ENCODE measurements at places on chromosomes 2 and 18.

DNA sequence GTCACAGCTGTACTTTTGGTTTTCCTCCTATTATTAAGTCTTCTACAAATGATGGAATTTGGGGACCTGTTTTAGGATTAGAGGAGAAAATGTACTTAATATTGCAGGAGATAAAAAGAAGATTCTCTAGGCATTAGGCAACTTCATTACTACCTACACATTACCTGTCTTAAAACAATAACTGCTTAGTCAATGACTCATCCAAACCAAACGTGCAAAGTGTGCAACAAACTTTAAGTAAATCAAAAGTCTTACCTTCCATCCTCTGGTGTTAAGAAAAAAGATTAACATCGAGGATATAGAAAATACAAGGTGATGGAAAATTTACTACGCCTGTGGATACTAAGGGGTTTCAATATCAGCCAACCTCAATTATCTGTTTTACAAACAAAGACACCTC lies 285.3 kb upstream of the KYNU start:
- no peak for DNase-seq

- DNase-seq = no peak
Observed at GRCh38 chr2:148670773-148671172, 26.2 kb downstream of the EPC2 start.

GRCh38 chr18:63700501-63700900 lies 2.3 kb upstream of the SERPINB11 start:
- DNase-seq = no peak

GRCh38 chr2:120368086-120368485 lies 22.1 kb downstream of the INHBB start:
- DNase-seq = no peak

GRCh38 chr18:24964216-24964615 lies 387.8 kb downstream of the ZNF521 start:
- no peak for DNase-seq

DNA sequence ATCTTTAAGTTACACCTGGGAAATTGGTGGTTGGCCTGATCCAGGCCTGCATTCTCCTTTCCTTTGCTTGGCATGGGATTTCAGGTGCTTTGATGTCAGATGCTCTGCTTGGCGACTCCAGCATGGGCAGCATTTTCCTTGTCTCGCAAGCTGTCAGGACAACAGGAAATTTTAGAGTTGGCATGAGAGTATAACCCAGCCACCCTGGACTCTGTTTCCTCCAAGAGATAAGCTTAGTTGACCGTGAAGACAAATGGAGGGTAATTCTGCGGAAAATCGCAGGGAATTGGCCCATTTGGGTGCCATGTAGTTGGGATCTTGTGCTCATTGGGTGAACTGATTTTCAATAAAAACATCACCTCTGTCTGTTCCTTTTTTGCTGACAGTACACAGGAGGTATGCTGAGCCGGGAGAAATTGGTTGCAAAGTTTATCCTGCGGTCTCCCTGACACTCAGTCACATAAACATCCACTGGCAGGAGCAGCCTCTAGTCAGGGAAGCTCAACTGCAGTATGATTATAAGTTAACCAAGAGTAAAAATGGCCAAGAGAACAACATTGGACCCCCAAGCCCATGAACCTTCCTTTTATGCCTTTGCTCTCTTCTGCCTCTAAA lies 409.9 kb downstream of the SETBP1 start:
- no peak for DNase-seq

DNA sequence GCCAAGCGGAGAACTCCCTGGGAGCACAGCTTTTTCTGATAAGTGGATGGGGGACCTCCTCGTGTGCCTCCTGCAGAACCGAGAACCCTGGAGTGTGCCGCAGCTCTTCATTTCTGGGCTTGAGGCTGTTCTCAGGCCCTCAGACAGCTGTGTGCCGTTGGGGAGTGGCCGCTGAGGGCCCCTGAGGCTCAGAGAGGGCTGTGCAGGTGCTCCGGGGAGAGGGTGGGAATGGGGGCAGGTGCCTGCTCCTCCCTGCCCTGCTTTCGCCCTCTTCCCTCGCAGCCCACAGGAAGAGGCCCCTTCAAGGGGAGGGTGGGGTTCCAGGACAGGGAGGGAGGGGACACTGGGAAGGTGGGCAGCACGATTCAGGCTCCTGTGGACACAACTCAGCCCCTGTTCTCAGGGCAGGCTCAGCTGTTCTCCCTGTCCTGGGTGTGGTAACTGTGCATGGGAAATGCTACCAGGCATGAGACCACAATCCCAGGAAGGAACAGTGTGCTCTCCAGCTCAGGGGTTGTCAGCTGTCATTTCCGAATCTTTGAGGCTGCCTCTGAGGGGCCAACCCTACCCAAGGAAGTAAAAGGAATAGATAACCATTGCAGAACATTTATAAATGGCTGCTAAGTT lies 11.3 kb downstream of the LCT start:
- no peak for DNase-seq

- DNase-seq = no peak
Observed at GRCh38 chr2:20421988-20422370, 24.9 kb upstream of the RHOB start.

GRCh38 chr2:8118940-8119781 lies 562.7 kb upstream of the ID2 start:
- DNase-seq = no peak

DNA sequence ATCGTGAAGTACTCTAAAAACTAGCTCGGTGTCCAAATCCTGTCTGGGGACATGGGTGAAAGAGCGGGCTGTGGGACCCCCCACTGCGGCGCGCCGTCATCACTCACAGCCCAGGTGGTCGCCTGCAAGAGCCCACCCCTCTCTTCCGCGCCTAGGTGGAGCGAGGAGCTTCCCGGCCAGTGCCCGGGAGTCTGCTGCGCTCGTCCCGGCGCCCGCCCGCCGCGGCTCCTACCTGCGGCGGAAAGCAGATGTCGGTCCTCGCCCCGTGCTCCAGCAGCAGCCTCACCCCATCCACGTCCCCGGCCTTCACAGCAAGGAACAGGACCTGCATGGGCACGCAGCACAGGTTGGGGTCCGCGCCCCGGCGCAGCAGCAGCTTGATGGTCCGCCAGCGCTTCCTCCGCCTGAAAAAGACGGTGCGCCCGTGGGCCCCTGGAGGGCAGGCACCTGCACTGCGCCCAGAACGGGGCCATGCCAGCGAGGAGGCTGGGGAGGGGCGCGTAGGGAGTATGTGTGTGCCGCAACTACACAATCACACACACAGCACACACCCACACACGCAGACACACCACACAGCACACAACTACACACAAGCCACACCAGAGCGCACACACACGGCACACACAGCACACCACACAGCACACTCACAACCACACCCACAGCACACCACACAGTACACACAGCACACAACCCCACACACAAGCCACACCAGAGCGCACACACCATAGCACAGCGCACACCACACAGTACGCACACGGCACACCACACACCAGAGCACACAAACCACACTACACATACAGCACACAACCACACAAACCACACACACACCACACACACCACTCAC lies 37.4 kb downstream of the ANKMY1 start:
- no peak for DNase-seq

DNA sequence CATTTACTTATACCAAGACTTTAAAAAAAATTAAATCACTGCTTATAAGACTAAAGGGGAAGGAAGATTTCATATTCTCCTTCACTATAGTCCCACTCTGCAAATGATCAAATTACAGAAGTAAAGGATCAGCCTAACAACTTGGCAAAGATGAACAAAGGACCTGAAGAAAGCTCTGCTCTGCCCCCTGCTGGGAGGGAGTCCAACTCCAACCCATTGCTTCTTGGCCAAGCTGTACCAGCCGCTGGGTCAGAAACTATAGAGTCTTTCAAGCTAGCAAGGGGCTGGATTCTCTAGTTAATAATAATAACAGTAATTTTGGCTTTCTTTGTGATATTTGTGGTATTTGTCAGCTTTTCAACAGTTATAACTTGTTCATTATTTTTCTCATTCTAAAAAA lies 927.0 kb upstream of the CRIM1 start:
- DNase-seq = peak; percentile 1

- DNase-seq = no peak
Observed at GRCh38 chr2:124805060-124805459, 780.0 kb downstream of the CNTNAP5 start.

- no peak for DNase-seq
Observed at GRCh38 chr2:202149155-202149762, 76.2 kb downstream of the KIAA2012 start.

- no peak for DNase-seq
Observed at GRCh38 chr2:120625865-120626560, 109.7 kb upstream of the GLI2 start.

GRCh38 chr2:170501421-170502043 lies 213.6 kb upstream of the SP5 start:
- no peak for DNase-seq

DNA sequence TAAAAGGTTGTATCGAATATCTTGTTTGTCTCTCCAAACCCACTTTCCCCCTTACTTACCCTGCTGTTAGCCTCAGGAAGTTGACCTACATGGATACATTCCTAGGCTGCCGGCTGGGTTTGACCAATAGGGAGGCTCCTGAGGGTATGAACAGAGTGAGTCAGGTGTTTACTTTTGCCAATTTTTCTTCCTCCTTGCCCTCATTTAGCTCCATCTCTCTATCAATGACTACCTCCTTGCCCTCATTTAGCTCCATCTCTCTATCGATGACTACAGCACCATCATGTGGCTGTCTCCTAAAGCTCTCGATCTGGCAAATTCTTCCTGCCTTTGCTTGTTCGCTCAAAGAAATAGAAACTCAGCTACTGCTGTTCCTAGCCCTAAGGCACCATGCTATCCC lies 571.9 kb upstream of the CRIM1 start:
- no peak for DNase-seq

- no peak for DNase-seq
Observed at GRCh38 chr18:62665188-62665587, 50.2 kb upstream of the PHLPP1 start.

- DNase-seq = no peak
Observed at GRCh38 chr2:181877181-181877664, 14.3 kb upstream of the ITPRID2 start.

GRCh38 chr2:48952143-48952542 lies 196.6 kb upstream of the LHCGR start:
- no peak for DNase-seq

GRCh38 chr2:201472411-201472810 lies 20.9 kb downstream of the STRADB start:
- DNase-seq = no peak

GRCh38 chr2:192035731-192036442 lies 158.8 kb downstream of the TMEFF2 start:
- no peak for DNase-seq

- no peak for DNase-seq
Observed at GRCh38 chr2:236998236-236998635, 87.5 kb upstream of the COPS8 start.

DNA sequence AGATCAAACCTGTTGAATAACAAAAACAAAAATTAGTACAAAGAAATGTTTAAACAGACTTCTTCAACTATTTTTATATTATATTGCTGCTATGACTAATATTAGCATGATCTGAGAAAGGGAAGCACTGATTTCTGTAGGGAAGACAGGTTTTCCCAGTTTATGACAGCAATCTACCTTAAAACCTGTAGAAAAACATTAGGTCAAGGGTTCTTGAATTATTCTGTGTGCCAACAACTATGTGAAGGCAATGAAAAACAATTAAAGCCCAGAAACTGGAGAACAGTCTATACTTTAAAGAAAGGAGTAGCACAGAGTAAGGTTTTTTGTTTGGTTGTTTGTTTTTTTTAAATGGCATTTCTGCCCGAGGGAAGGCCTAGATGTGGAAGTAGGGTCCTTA lies 23.3 kb downstream of the PUM2 start:
- no peak for DNase-seq

- DNase-seq = no peak
Observed at GRCh38 chr18:77910347-77910746, 660.7 kb downstream of the GALR1 start.

- no peak for DNase-seq
Observed at GRCh38 chr18:4842287-4842686, 354.8 kb downstream of the AKAIN1 start.

GRCh38 chr2:130887643-130888042 lies 50.9 kb downstream of the ARHGEF4 start:
- no peak for DNase-seq

- DNase-seq = no peak
Observed at GRCh38 chr2:17593841-17594491, 53.5 kb downstream of the VSNL1 start.

DNA sequence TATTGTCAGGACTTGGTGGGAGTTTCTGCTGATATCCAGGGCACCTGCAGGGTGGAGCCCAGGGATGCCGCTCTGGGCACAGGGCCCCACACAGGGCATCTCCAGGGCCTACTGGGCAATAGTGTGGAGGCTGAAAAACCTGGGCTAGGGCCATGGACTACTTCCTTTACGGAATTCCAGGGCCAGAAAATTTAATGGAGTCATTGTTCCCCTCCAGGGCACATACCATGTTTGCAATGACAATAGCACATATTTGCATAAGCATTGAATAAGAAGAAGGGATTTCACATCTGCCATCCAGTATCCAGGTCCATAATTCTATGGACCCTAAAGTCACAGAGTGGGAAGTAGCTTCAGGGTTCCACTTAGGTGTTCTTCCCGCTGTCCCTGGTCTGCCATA lies 103.8 kb upstream of the TPO start:
- no peak for DNase-seq

DNA sequence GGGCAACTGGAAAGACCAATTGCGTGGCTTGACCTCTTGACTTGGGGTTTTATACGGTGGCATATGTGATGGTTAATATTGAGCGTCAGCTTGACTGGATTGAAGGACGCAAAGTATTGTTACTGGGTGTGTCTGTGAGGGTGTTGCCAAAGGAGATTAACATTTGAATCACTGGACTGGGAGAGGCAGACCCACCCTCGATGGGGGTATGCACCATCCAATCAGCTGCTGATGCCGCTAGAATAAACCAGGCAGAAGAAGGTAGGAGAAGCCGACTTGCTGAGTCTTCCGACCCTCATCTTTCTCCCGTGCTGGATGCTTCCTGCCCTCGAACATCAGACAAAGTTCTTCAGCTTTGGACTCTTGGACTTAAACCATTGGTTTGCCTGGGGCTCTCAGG lies 34.2 kb upstream of the YPEL5 start:
- no peak for DNase-seq

GRCh38 chr2:175156534-175156933 lies 11.5 kb downstream of the ATF2 start:
- no peak for DNase-seq

Measured in stimulated activated CD4-positive, alpha-beta T cell treated with anti-CD3 and anti-CD28 coated beads, Interleukin-4, amount 100 ng/mL, for 4 hours (primary cell).